NCI-H1436 treated with DMSO at 0.1 percent for 48 hours (cell line): ENCODE measurements at places on chromosomes 2 and 18.

- no peak for DNase-seq
Observed at GRCh38 chr2:28356095-28356911, 36.4 kb upstream of the FOSL2 start.

DNA sequence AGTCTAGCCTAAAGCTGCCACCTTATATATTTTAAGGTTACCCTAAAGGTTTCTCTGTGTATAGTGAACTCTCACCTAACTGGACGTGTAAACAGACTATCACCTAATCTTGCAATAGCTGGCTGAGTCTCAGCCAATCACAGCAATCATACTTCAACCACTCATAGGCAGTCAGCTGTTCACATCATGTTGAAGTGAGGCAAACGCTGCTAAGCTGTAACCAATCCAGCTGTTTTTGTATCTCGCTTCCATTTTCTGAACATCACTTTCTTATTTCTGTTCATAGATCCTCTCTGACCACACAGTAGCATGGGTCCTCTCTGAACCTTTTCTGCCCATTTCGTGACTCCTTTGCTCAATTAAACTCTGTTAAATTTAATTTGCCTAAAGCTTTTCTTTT, 468.2 kb upstream of the POU3F3 start:
- DNase-seq, result no peak

GRCh38 chr18:59210299-59210698, 9.7 kb upstream of the GRP start:
- no peak for DNase-seq

GRCh38 chr2:163138947-163139346, 300.4 kb upstream of the KCNH7 start:
- no peak for DNase-seq

DNA sequence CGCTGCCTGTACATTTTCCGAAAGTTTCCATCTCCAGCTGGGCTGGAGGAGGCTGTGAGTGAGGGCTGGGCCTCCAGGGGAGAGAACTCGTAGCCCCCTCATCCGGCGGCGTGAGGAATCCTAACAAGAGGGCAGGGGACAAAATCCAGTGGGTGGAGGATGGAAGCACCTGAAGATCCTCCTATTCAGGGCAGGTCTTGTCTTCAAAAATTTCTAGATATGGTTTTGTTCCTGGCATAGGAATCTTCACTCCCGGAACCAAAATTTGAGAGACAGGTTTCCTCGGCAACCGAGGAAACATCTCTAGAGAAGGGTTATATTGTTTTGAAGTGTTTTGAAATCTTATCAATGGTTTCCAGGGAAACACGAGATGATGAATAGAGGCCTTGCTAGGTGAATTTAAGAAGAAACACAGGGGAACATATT, 136.7 kb downstream of the SH3BP4 start:
- no peak for DNase-seq
